ENCODE measurements at places on chromosomes 2 and 18. TPM values are rescaled to one million over a fixed set of nuclear protein-coding genes. Genes with fewer than 3 reads are reported as not detected.

DNA sequence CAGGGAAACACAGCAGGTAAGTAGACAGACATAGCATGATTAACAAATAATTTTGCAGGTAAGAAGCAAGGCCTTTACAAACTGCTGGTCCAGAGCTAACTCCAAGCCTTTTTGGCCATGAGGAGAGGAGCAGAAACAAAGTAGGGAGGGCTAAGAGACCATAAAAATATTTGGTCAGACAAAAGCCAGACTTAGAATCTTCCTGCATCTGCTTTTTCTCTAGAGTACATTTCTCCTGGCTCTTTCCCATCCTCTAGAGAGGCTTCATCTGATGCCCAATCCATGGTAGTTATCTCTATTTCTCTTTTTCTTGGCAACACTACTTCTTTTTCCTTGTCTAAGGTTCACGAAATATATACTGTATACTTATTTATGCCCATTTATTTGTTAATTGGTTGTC is 577.1 kb downstream of the PIK3C3 start:
- no peak for DNase-seq

GRCh38 chr2:132757676-132758075 is 87.7 kb upstream of the LYPD1 start:
- DNase-seq, result no peak

- DNase-seq, result no peak
Observed at GRCh38 chr2:104768694-104769093, 85.2 kb upstream of the POU3F3 start.

GRCh38 chr2:104900608-104901007 is 46.7 kb downstream of the POU3F3 start:
- no peak for DNase-seq

DNA sequence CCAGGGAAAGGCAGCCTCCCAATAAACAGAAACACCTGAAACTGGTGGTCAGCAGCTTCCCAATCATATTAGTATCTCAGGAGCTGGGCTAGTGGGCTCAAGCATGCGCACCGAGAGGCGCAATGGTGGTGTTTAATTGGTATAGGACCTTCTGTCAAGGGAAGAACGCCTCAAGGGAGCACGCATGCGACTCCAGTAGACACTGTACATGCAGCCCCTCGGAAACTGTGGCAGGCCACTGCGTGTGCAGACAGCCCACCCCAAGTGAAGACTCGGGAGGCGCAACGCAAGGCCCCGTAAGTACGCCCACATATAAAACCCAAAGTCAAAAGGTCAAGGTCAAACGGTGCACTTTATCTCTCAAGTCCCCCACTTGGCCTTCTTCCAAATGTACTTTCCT is 1405.8 kb downstream of the DPP10 start:
- DNase-seq, result no peak

- DNase-seq, result no peak
Observed at GRCh38 chr18:13566941-13567746, 159.2 kb downstream of the FAM210A start.

The RAB17 gene
- 3.4 TPM for total RNA-seq

DNA sequence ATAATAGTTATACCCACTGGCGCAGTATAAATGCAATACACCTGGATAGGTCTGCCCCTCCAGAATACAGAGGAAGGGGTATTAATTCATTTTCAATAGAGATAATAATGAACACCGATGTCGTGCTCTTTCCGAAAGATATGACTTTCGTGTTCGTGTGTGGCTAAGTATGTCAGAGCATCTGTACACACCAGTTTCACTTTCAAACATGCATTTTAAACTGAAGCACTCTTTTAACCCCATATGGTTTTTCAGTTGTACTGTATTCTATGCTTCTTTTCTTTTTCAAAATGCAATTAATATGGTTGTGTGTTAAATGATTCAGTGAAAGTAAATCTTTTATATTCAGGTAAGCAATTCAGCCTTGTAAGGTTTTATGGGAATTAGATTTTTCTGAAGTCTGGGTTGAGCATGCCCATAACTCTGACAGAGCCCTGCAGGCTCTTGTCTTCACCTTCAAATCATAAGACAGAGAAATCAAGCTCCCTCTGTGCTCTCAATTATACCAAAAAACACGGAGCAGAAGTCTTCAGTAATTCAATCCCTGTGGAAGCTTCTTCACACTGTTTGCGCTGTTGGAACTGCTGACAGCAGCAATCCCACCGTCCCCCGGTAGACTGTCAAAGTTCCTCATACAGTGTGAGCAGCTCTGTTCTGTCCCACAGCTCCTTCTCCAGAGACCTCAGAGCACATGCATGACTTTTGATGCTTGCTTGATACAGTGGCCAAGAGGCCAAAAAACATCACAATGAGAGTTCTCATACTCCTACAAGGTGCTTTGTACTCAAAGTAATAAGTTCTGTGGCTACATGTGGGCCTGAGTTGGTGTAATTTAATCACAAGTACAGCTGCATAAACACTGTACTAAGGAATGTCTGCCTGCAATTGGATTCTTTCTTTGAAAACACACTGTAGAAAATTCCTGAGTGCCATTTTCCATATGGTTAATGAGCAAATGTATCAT is 186.8 kb downstream of the ZNF521 start:
- DNase-seq, result no peak

GRCh38 chr2:64424416-64424987 is 29.5 kb upstream of the LGALSL start:
- DNase-seq, result no peak

DNA sequence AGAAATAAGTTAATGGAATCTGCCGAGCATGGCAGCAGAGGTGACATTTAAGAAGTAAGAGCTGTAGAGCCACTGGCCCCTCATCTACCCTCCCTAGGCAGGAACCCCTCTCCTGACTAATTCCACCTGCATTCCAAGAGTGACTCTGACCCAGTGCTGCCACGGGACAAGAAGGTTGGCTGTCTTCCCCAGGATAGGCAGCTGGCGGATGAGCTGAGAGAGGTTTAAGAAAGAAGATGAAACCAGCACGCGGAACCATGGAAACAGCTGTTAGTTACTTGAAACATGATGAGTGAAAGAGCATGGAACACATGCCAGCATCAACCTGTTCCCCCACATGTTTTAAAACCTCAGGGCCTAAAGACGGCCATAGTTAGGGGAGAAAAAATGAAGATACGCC is 74.1 kb downstream of the RND3 start:
- DNase-seq, result no peak

The VIL1 gene
- total RNA-seq, result not detected

DNA sequence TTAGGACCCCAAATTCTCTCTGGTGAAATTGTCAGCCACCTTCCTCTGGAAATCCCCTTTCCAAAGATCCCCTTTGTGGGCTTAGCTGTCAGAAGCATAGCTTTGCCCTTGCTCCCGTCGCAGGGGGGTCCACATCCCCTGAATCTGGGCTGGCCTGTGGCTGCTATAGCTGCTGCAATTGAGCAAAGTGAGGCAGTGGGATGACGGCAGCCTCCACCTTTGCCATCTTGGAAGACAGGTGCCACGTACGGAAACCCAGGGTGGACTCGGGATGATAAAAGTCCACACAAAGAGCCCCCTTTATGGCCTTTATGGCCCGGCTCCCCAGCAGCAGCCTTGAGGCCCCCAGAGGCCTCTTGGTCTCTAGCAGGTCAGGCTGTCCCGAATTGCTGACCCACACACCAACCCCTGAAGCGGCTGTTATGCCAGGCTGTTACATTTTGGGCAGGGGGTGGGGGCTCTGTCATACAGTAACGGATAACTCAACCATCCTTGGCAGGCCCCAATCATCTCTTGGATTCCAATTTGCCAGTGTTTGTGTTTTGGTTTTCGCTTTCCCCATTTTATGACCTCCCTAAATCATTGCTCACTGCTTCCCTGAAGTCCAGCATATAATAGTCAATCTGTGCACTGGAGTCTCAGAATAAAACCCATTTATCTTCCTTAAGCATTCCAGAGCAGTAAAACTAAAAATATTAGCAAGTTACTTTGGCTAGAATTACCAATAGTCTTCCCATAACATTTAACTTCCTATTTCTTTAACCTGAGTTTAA is 33.2 kb upstream of the ID2 start:
- no peak for DNase-seq
